ENCODE measurements at places on chromosomes 3 and 15.

DNA sequence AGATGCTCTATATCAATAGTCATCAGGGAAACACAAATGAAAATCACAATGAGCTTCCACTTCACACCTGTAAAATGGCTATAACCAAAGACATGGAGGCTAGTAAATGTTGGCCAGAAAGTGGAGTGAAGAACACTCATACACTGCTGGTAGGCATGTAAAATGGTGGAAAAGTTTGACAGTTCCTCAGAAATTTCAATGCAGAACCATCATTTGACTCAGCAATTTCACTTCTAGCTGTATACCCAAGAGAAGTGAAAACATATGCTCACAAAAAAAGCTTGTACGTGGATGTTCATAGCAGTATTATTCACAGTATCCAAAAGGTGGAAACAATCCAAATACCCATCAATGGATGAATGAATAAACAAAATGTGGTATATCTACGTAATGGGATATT, 19.2 kb upstream of the TOP2B start:
- no peak for DNase-seq

GRCh38 chr3:36058404-36059030, 321.8 kb upstream of the STAC start:
- no peak for DNase-seq

- no peak for DNase-seq
Measured at GRCh38 chr3:64360280-64360679, 135.0 kb upstream of the PRICKLE2 start.

GRCh38 chr3:169384573-169384972, 278.9 kb downstream of the MECOM start:
- DNase-seq = no peak

GRCh38 chr3:170966495-170966894, 58.1 kb upstream of the EIF5A2 start:
- no peak for DNase-seq

DNA sequence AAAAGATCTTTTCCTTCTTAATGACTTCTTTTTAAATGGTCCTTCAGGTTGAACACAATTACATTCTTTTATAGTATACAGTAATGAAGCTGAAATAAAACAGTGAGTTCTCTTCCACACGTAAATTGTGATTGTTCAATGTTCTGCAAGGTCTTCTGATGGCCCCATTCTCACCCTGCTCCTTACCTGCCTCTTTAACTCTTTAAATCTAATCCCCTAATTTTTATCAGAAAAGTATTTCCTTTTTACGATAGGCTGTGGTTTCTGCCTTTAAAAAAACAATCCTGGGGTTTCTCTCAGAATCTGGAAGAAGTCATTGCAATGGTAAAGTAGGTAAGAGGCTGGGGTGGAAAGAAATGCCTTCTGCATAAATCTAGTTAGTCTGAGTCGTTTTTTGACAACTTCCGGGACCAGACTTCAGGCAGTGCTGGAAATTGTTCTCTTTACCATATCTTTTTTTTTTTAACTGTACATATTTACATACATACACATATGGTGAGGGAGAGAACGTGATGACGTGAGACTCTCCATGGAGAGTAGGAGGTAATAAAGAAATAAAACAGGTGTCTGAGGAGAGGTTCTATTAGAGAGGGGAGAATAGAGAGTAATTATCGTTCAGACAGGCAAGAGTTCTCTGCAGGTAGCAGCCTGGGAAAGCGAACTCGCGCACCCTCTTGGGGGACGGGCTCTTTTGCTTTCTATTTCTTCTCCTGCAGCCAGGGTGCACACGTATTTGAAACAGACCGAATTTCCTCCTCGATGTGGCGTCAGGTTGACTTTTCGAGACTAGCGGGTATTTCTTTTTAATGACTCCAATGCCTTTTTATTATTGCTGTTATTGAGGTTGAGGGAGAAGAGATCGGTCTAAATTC, at the start of gene SIDT1:
Gene SIDT1 (plus strand): TSS at position 730 of the 872 bp plus-strand sequence. CDS start 467 bp downstream, outside the sequence.
- DNase-seq = peak; percentile 31

- no peak for DNase-seq
Measured at GRCh38 chr3:171460725-171461524, 720 bp upstream of the TNIK start.

DNA sequence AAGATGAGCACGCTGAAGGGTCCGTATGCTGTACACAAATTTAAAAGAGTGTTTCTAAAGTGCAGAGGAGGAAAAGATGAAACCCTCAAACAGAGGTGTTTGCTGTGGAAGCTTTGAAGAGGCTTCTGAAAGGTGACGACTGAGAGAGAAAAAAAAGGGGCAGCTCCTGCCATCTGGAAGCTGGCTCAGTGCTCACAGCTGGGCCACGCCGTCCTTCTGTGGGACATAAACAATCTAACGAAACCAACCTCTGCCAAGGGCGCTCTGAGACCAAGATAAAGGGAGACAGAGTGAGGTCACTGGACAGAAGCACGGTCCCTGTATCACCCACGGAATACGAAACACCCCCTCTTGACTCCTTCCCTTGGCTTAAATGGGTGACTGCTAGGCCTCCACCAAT, 96.3 kb upstream of the SLC6A6 start:
- DNase-seq = no peak

DNA sequence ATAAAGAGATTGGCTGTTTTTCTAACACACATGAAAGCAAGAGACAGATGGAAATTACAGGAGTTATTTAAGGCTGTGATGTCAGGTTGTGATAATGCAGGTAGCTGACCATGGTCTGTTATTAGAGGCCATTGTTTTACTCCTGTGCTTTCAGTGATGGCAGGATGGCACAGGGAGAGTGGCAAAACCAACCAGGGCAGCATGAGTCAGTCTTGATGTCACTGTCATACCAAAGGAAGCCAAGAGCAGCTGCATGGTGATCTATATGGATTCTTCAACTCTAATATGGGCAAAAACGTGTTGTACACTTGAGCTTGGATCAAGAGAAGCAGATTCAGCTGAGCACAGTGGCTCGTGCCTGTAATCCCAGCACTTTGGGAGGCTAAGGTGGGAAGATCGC, 91.8 kb upstream of the LMOD3 start:
- no peak for DNase-seq

- no peak for DNase-seq
Measured at GRCh38 chr3:58421004-58421403, 12.6 kb downstream of the PDHB start.

GRCh38 chr15:77376770-77377169, 43.1 kb downstream of the PEAK1 start:
- no peak for DNase-seq

GRCh38 chr15:74132681-74133651, 2.6 kb downstream of the ISLR2 start:
- DNase-seq = no peak

GRCh38 chr3:39343760-39344159, 14.3 kb downstream of the CCR8 start:
- DNase-seq = no peak

DNA sequence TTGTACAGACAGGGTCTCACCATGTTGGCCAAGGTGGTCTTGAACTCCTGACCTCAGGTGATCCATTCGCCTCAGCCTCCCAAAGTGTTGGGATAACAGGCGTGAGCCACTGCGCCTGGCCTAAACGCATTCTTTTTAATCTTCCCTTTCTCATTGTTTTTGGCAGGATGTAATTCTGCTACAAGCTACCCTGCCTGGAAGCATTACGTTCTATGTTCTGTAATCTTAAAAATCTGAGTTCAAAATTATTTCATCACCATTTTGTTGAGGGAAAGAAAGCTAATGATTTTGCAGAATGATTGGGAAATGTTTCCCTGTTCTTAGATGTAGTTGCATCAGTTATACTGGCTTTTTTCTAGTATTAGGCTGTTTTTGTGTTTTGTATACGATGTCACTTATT, 71.5 kb downstream of the RGMA start:
- no peak for DNase-seq

GRCh38 chr3:143151004-143151731, 31.6 kb downstream of the CHST2 start:
- DNase-seq = no peak

GRCh38 chr15:95170561-95171380, 939.4 kb downstream of the MCTP2 start:
- DNase-seq = no peak

GRCh38 chr15:48717458-48717857, 71.9 kb upstream of the FBN1 start:
- no peak for DNase-seq

DNA sequence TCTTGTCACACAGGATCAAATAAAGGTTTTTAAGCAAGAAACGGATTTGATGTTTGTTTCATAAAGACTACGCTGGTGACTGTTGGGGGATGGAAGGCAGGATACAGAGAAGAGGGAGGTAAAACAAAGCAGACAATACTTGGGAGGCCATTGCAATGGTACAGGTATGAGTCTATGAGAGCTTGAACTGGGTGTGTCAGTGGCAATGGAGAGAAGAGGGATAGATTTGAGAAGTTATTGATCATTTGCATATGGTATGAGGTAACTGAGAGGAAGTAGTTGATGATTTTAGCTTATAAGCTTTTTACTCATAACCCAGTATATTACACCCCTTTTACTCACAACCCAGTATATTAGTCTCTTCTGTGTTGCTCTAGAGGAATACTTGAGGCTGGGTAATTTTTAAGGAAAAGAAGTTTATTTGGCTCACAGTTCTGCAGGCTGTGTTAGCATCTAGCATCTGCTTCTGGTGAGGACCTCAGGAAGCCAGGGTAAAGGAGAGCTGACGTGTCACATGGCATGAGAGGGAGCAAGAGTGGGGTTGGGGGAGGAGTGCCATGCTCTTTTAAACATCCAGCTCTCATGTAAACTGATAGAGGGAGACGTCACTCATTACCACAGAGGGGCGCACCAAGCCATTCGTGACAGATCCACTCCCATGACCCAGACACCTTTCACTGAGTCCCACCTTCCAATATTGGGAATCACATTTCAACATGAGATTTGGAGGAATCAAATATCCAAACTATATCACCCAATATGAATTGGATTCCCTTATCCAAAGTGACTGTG, 153.9 kb downstream of the VPS8 start:
- no peak for DNase-seq

- no peak for DNase-seq
Measured at GRCh38 chr15:57797110-57797509, 90.6 kb downstream of the POLR2M start.

DNA sequence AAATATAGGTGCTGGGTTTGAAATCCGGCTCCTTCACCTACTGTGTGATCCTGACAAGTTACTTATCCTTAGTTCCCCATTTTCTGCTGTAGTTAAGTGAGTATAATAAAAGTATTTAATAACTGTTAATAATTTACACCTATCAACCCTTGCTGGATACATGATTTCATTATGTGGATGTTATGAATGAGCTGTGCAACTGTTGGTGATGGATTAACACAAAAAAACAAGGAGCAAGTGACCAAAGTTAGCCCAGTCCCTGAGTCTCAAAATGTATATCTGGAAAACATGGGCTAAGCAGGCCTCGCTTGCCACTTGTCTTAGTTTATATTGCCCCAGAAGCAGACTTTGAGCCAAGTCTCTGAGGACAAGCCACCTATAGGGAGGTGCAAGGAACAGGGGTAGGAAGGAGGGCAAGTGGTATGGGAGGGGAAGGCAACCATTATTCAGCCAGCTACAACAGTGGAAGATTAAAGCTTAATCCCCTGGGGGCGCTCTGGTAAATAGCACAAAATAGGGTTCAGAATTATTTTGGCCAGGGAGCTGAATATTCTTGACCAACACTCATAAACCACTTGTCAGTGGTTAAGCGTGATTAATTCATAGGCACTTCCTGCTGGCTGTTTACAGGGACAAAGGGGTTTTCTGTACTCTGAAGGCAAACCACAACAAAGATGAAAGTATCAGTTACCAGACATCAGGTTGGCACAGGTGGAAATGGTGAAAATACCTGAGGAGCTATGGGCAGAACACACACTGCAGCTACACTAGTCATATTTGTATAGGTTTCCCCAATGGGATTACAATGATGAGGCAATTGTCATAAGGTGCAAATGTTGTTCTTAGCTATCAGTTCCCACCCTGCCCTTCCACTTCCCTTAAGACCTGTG, 76.2 kb downstream of the TRIM42 start:
- DNase-seq = no peak

DNA sequence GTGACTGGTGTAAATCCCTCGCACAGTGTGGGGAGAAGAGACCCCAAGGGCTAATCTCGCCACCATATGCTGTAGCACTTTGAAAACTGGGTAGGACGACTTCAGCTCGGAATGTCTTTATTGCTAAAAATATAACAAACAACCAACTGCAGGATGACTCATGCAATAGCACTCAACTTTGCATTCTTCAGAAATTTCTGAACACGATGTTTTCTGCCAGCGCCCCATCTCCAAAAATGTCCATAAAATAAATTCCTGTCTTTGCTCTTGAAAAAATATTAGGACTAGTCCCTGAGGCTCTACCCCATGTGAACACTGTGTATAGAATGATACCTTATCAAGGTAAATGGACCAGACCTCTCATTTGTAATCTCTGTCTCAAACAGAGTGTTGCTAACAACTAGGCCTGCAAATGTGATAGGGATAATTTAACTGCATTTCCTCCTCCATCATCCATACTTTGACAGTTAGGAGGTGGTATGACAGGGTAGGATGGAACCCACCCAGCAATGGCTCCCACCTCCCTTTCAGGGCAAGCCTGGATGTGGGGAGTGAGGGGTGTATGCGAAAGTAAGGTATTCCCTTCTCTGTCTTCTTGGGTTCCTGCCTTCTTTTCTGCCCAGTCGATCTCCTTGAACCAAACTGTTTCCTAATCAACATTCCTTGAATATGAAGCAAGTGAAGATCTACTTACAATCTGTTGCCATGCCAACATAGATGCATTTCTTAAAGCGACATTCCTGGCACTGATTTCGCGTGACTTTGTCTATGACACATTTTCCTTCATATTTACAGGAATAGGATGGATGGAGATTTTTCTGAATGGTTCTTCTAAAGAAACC, 201.1 kb downstream of the NR1D2 start:
- DNase-seq = no peak

DNA sequence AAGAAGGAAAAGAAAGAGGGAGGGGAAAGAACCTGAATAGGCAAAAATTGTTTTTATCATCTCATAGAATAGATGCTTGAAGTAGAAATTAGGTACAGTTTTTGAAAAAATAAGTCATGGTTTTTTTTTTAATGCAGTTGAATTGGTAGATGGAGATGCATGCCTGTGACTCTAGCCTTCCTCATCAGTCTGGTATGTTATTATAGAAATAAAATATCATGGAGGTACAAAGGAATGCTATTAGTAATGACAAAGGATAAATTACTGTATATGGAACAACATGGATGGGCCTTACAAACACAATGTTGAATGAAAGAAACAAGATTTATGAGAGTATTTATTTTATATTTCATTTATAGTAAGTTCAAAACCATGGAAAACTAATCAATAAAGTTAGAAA, 162.4 kb upstream of the GALNT15 start:
- no peak for DNase-seq

- DNase-seq = no peak
Measured at GRCh38 chr3:107929088-107929487, 161.7 kb downstream of the CD47 start.

DNA sequence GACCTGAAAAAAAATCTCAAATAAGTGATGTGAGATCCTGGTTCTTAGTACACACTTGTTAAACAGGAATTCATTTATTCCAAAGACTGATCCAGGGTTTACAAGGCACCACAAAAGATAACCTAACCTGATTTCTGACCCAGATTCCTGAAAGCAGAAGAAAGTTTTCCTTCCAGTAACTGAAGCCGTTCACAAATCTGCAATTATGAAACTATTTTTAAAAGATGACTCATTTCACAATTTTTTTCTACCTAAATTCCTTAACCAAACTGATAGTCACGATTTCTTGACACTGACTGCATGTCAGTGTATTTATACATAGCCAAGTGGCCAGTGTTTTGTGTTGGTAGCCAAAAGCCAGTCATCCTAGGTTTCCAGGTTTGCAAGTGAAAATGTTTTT, 17.1 kb downstream of the SLC9A9 start:
- no peak for DNase-seq
